CD4-positive, alpha-beta T cell treated with Interleukin-1 beta for 1 hour (primary cell): ENCODE measurements at places on chromosomes 3 and 15.
A peak's percentile ranks its signal among the peaks of the same experiment; 100 is the strongest.

DNA sequence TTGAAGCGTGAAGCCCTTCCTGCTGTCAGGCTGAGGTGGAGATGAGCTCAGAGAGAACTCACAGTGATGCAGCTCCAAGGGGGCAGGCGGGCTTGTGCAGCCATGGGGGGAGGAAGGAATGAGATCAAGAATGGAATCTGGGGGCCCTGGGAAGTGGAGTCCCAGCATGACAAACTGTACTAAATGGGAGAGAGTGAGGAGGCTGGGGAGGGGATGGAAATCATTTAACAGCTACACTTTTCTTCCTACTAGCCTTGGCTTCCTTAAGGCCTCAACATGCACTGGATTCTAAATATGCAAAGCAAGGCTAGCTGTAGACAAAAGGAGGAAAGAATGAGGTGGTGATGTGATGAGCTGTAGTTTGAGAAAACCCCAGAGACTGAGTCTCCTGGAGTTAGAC is 133.9 kb downstream of the EEFSEC start:
- DNase-seq, result no peak

- no peak for DNase-seq
Observed at GRCh38 chr3:27607370-27607769, 114.8 kb downstream of the EOMES start.

DNA sequence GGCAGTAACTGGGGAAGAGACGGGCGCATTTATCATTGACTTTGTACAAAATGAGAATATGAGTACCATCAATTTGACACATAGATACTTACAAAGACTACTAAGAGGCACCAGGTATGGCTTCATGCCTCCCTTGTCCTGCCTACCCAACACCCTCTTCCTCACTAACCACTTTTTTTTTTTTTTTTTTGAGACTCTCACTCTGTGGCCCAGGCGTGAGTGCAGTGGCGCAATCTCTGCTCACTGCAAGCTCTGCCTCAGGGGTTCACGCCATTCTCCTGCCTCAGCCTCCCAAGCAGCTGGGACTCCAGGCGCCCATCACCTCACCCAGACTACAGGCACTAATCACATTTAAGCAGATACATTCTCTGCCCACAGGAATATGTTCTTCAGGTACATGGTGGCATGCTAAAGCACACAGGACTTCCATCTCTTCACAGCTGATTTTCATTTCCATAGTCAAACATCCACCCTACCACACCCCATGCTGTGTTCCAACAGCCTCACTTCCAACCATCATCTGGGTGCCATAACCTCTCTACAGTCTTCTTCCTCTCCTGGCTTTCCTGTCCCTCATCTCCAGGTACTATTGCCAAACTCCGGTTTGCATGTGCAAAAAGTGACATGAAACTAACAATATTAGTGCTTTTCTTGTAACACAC is 41.7 kb downstream of the RAB27A start:
- peak; percentile 30 for DNase-seq

DNA sequence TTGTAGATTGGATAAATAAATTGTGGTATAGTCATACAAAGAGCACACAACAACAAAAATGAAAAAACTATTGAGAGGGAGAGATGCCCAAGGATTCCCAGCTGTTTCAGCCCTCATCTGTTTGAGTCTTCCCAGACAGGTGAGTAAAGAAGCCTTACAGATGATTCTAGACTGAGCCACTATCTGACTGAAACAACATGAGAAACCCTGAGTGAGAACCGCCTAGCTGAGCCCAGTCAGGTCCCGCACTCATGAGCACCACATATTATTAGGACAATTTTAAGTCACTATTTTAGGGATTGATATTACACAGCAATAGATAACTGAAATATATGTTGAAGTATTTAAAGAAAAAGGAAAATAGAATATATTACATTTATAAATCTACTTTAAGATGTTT is 19.0 kb downstream of the POPDC2 start:
- no peak for DNase-seq

GRCh38 chr3:87949879-87950208 is 109.0 kb downstream of the CGGBP1 start:
- no peak for DNase-seq

DNA sequence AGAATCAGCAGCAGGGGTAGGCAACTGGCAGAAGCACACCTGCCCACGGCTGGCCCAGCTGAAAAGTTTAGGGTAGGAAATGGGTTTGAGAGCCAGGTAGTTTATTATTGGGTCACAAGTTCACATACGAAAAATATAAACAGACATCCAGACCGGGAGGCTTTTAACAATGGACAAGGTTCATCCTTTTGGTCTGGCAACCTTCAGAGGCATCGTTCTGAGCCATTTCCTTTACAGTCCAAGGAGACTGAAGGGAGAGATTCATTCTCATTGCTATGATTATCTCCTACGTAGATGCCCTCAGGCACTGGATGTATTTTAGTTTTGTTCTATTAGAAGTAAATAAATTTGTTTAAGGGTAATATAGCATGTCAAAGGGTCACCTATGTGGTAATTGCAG is 248.0 kb upstream of the THBS1 start:
- no peak for DNase-seq

GRCh38 chr3:46978985-46979944 is at the start of gene NBEAL2:
NBEAL2 (plus strand) TSS chr3:46979666; CDS start chr3:46979862, 196 bp downstream.
- peak; percentile 97 for DNase-seq

- DNase-seq, result no peak
Observed at GRCh38 chr3:9229325-9229724, 20.1 kb downstream of the SRGAP3 start.

- DNase-seq, result no peak
Observed at GRCh38 chr3:17183951-17184550, 299.3 kb downstream of the PLCL2 start.

DNA sequence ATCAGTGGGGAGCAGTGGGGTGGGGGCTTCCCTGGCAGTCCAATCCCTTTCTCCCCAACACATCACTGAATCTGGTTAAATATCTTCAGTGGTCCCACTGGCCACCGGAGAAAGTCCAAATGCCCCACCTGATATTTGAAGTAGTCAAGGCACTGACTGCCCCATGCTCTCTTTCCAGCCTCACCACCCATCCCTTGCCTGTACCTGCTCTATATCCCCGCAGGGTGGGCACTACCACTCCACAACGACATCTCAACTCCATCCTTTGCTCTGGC is 101.7 kb downstream of the DAPK2 start:
- DNase-seq, result no peak

DNA sequence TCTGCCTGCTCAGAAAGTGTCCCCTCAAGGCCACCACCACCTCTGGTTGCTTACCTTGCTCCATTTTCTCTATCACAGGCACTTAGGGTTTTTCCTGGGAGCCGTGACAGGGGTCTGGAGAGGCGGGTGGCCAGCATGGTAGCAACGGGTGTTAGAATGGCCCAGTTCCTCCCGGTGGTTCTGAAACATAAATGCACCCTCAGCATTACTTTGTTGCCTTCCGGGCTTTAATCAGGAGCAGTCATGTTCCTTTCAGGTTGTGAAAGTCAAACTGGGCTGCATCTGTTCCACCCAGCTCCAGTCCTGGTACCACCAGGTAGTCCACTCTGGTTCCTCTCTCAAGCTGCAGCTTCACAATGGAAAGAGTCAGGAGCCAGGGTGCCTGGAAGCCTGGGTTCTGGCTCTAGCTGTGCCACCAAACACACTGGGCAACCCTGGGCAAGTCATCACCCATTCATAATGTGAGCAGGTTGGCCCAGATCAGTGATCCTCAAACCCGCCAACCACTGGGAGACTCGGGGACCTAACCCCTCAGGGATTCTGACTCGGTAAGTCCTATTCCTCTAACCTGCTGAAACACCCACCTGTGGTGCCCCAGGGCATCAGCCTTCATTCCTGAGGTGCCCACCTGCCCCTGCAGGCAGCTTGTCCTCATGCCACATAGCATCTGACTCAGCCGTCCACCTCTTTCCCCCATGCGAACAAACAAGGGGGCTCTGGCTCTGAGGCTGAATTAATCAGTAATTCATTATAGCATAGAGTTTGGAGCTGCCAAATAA is 9.3 kb downstream of the BDH1 start:
- no peak for DNase-seq

DNA sequence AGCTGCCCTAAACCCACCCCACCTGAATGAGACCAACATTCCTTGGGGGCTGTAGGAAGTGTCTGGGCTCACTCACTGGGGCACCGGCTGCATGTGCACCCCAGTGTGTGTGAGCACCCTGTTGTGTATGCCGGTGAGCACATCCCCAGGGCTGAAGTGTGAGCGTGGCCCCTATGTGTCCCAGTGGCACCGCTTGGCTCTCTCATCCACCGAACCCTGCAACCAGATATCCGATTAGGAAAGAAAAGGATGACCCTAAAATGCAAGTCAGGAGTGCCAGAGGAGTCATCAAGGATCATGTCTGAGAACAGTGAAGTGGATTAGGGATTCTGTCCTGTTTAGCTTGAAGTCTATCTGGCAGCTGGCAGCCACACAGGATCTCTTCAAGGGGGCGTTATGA is 84.0 kb upstream of the ALDH1L1 start:
- DNase-seq, result no peak

DNA sequence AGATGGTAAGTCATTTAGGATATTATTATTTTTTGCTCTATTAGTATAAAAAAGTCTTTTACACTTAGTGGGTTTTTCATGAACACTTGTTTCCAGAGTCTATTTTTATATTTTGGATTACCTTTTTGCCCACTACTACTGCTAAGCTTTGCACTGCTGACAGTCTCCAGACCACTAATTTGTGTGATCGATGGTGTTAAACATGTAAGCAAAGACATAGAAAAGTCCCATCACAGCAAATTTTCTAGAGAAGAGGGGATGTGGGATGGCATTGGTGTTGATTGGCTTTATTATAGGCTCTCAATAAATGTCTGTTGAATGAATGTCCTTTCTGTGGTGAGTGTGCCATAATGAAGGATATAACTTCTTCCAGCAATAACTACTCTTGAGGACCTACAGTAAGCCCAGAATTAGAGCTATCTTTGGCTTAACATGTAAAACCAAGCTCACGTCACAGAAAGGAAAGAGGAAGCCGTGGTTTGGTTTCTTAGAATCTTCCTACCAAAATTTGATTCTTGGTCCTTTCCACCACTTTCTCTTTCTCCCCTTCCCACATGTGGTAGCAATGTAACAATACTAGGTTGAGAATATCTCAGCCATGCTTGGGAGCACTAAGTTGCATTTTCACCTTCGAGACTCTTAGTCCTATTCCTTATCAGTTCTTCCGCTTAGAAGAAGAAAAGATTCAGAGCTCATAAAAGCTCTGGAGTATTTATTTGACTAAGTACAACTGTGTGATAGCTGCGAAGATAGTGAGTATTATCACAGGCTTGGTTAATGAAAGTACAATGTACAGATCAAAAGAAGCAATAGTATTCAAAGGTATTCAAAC is 90.6 kb upstream of the UMPS start:
- DNase-seq, result peak; percentile 17

DNA sequence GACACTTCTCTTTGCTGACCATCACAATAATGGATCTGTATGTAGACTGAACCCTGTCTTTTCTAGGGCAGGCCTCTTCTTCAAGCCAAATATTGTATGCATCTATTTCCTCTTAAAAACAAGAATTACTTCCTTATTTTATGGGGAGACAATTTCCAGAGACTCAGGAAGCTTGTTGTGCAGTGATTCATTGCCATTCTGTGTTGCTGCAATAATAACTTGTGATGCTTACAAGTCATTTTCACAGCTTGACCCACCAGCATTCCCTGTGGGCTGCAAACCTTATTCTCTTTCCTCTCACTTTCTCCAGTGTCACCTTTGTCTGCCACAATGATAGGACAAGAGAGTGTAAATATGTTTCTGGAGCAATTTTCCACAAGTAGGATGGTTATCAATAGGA is 276.7 kb upstream of the SGO1 start:
- DNase-seq, result no peak

- no peak for DNase-seq
Observed at GRCh38 chr15:50287324-50288116, 22.0 kb upstream of the HDC start.

DNA sequence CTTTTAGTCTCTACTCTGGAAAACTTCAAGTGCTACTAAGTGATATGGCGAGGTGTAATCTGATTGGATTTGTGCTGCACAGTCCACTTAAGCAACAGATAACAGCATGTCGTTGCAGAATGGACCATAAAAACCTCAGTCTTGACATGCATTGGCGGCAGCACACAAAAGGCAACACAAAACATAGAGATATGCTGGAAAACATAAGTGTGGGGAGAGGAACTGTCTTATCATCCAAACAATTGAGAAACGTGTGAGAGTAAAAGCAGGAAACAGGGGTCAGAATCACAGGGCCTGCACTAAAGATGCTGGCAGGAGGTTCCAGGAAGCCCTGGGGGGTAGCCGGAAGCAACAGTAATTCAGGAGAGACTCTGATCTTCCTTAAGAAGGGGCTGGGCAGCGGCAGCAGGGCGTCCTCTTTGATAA is 82.1 kb downstream of the CGNL1 start:
- no peak for DNase-seq

GRCh38 chr3:53144862-53145712 is 14.9 kb upstream of the RFT1 start:
- no peak for DNase-seq

DNA sequence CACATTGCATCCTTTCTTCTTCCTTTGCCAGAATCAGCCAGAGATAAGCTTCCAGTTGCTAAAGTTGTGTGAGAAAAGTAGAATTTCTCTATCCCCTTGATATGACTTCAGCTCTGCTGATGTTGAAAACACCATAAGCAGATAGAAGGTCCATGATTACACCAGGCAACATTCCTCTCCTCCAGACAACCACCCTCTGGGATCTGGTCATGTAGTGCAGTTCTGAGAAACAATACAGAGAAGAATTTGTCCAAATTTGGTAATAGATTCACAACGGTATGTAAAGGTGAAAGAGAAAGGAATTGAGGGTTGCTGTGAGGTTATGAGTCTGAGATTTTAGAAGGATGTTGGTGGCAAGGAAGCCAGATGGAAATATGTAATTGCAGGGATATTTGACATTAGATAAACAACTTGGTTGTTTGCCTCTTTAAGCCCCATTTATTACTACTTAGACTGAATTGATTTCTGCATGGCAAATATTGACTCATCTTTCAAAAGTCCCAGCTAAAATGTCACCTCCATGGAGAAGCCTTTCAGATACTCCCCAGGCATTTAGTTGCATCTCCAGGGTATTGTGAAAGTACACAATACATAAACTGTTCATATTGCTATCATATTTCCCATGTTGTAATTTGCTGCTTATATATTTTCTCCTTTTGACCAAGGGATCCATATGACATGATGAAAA is 134.9 kb downstream of the GAP43 start:
- no peak for DNase-seq

GRCh38 chr15:91942720-91943394 is 89.3 kb downstream of the SLCO3A1 start:
- DNase-seq, result peak; percentile 79
